ENCODE measurements at places on chromosomes 1 and 21.

- DNase-seq, result no peak
Observed at GRCh38 chr1:151510020-151510405, 1.2 kb upstream of the CGN start.

DNA sequence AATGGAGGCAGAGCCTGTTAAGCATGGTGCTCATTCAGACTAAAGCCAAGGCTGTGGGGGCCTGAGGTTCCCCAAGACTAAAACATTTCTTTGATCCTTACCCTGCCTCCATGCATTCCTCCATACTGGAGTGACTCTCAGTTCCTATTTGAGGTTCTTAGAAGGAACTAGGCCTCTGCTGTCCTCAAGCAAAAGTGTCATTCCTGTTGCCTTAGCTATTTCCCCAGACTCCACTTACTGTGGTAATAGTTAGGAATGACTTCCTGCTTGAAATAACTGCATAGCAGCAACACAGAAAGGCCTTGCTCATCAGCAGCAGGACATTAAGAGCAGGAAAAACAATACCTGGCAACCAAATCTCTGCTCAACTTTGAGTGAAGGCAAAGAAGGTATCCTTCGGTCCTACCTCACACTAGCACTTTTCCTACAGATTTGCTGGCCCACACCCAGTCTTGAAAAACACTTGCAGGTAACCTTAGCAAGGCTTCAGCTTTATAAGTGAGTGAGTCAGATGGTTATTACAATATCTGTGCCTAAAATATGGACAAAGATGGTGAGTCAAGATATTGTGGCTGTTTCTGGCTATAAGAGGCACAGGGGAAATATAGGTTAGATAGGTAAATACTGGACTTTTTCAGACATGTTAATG lies 14.8 kb downstream of the LRRC41 start:
- DNase-seq, result no peak

GRCh38 chr1:98398649-98399048 lies 262.9 kb upstream of the SNX7 start:
- DNase-seq, result no peak

DNA sequence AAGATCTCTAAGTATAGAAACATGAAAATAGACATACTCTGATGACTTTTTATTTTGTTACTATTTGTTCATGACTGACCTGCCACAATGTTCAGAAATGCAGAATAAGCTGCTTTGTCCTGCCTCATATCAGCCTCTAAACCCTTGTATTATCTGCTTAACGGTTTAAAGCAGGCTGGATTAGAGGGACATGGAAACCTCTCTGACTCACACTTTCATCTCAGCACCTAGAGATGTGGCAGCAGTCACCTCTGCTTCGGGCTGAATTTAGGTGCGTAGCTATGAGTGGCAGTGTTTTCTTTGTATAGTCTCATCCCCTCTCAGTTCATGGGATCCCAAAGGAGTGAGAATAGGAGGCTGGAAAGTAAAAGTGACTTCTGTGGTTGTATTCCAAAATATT lies 255.4 kb downstream of the RGS7 start:
- DNase-seq, result peak; percentile 9

DNA sequence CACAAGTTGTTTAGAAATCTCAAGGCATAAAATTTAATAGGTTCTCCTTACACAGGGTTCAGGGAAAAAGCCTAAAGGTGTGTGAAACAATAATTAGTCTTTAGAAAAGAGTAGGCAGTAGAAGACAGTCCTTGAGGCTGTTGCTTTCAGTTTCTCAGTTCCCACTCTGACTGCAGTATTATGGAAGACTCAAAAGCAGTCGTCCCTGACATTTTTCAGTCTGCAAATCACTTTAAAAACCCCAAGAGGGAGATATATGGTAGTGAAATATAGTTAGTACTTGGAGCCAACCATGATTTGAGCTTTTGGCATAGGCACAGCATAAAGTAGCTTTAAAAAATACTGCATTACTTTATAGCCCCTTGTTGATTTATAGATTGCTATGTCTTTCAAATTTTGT lies 299.7 kb downstream of the OLFM3 start:
- DNase-seq, result no peak

- DNase-seq, result no peak
Observed at GRCh38 chr1:186566140-186566855, 105.4 kb upstream of the PDC start.

- no peak for DNase-seq
Observed at GRCh38 chr1:60229821-60230220, 156.3 kb upstream of the C1orf87 start.

DNA sequence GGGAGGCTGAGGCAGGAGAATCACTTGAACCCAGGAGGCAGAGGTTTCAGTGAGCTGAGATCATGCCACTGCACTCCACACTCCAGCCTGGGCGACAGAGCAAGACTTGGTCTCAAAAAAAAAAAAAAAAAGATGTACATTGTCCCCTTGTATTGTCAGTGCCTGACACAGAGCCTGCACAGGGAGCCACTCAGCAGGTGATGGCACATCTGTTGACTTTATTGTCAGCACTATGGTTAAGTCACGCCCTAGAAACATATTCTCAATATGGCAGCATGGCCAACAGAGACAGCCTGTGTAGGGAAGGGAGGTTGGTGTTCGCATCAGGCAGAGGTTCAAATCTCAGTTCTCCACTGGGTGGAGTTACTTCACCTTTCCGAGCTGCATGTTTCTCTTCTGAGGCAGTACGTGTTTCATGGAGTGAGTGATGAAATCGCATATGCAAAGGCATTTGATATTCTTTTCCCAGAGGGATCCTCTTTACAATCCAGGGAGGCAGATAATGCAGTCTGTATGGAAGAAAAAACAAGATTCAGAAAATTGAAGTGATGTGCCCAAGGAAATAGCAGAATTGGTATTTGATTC lies 20.6 kb downstream of the LAMC2 start:
- DNase-seq, result no peak

- peak; percentile 76 for DNase-seq
Observed at GRCh38 chr1:171438441-171438840, 46.9 kb upstream of the PRRC2C start.

- peak; percentile 20 for DNase-seq
Observed at GRCh38 chr1:183093786-183094298, 70.6 kb downstream of the LAMC1 start.

GRCh38 chr1:7159116-7159781 lies 374.0 kb downstream of the CAMTA1 start:
- DNase-seq, result no peak

GRCh38 chr1:28577738-28578536 lies 14.1 kb upstream of the RAB42 start:
- no peak for DNase-seq

GRCh38 chr1:38327559-38327973 lies 281.0 kb upstream of the POU3F1 start:
- DNase-seq, result no peak

DNA sequence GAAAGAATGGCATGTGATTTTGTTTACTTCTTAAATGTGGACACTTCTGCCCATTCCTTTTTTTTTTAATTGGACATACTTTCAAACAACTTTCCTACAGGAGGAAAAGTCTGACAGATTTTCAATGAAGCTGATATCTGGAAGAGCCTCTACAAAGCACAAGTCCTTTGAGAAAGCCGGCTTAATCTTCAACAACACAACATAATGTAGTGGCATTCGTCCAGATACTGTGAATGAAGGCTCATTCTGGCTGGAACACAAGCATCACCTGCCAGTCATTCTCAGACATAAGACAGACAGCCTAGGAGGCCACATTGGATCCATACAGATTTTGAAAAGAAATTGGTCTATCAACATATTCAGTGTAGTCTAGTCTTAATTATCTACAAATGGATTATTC lies 4.9 kb downstream of the OTUD7B start:
- no peak for DNase-seq

- no peak for DNase-seq
Observed at GRCh38 chr1:203629016-203629506, 2.4 kb downstream of the ATP2B4 start.

- no peak for DNase-seq
Observed at GRCh38 chr1:59266927-59267293, 30.0 kb upstream of the FGGY start.

DNA sequence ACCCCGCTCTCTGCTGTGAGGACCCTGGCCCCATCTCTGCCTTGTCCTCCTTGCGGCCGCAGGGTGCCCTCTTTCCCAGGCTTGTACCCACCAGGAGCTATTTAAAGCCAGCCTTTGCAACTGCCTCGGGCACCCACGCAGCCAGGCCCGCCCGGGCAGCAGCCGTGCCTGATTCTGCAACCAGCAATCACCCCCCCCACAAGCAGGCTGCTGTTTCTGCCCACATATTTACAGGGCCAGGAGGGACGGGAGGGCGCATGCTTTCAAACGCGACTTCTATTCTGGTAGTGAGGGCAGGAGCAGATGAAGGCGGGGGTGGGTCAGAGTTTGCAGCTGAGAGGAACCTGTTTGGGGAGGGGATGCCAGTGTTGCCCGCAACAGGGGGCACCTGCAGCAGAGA lies 13.6 kb downstream of the GABRD start:
- DNase-seq, result no peak

- no peak for DNase-seq
Observed at GRCh38 chr1:88208389-88208788, 475.7 kb upstream of the PKN2 start.

DNA sequence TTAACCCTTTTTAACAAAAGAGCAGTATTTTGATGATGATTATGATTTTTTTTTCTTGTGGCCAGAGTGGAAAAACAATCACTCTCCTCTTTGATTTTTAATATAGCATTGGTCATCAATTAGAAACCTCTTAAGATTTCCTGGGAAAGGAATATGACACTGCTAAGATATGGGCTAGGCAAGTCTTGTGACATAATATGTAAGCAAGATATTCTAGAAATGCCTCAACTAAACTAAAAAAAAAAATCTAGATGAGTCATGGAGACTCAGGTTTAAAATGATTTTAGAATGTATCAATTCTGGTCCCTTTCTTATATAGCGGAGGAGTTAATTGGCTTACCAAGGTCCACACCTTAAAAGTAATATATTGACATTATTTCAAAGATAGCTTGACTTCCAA lies 60.3 kb upstream of the JUN start:
- no peak for DNase-seq

DNA sequence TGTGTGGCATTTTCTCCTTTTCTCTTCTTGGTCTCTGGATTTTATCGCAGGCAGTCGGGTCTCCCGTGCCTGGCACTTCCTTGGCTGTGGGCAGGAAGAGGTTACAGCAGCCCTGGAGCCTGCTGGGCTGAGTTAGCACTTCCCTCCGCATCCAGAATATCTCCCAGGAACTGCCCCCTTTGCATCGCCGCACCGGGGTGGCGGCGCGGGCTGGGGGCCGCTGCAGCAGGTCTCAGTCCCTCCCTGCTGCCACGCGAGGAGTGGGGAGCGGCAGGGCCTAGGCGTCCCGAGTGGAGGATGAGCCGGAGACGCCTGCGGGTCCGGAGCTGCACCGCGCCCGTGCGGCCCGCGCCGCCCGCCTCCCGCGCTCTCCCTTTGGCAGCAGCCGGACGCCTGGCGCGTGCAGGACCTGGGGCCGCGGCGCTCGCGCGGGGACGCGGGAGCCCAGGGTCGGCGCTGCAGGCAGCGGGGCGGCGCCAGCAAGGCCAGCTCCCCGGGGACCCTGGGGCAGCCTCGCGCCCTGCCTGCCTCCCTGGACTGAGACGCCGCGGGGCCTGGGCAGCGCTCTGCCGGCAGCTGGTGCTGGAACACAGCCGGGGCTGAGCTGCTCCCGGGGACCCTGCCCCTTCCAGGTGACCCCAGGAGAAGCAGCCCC lies 192.8 kb downstream of the PRDM2 start:
- peak; percentile 67 for DNase-seq

GRCh38 chr1:93005252-93005598 lies 44.0 kb upstream of the DIPK1A start:
- DNase-seq, result no peak

GRCh38 chr1:208525417-208525816 lies 281.2 kb upstream of the PLXNA2 start:
- DNase-seq, result no peak

- DNase-seq, result peak; percentile 19
Observed at GRCh38 chr1:45246760-45247159, 40.4 kb upstream of the ZSWIM5 start.

- DNase-seq, result no peak
Observed at GRCh38 chr1:231424950-231425805, 3.1 kb upstream of the EGLN1 start.

- DNase-seq, result no peak
Observed at GRCh38 chr1:6625584-6626149, 999 bp downstream of the THAP3 start.

GRCh38 chr1:22747021-22747734 lies 36.5 kb downstream of the EPHB2 start:
- peak; percentile 89 for DNase-seq

- DNase-seq, result no peak
Observed at GRCh38 chr1:218751208-218751948, 406.2 kb downstream of the TGFB2 start.

- no peak for DNase-seq
Observed at GRCh38 chr1:63127376-63127775, 195.0 kb upstream of the FOXD3 start.

- DNase-seq, result no peak
Observed at GRCh38 chr1:204760757-204761156, 75.2 kb upstream of the LRRN2 start.

GRCh38 chr1:111843177-111843576 lies 87.5 kb downstream of the DDX20 start:
- DNase-seq, result no peak

- DNase-seq, result no peak
Observed at GRCh38 chr1:58855274-58856165, 71.7 kb upstream of the JUN start.

DNA sequence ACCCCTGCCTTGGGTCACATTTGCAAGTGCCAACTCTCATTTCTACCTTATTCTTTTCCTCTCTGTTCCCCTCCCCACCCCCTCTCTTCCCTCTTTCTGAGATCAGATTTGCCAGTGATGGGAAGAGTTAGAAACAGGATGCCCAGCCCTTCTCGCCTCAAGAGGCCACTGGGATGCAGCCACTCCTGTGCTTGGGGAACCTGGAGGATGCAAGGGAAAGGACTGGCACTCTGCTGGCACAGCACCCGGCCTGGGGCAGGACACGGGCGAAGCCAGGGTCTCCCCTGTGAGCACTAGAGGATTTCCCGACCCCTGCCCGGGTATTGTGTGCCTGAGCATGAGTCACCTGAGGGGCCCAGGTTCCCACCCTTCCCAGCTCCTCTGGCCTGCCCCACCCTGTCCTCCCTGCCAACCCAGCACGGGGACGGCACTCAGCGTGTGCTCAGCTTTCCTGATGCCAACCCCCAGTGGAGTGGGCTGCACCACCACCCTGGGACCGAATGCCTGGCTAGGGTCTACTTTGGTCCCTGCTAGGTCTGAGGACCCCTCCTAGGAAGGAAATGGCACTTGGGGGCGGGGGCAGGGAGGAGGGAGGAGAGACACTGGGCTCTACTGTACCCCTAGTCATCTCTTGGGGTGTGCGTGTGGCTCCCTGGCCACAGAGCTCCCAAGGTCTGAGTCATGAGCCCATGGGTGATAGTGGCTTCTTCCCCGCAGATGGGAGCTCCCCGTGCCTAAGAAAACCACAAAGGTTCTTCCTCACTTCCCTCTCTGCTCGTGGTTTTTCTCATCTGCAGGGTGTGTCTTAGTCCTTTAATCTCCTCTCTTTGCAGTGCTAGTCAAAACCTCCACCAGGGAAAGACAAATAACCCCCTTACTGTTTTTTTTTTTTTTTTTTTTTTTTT lies 12.4 kb downstream of the LMNA start:
- peak; percentile 51 for DNase-seq
